ENCODE measurements at places on chromosomes 5 and 9. TPM values are rescaled to one million over a fixed set of nuclear protein-coding genes. Genes with fewer than 3 reads are reported as not detected.

The ANGPTL2 gene
- 2.7 TPM for total RNA-seq

The IL4 gene
- total RNA-seq: not detected

The ANKRD55 gene
- total RNA-seq: not detected

The CENPK gene
- total RNA-seq: 31.4 TPM

- no peak for DNase-seq
Measured at GRCh38 chr5:10493884-10494283, 52.2 kb downstream of the ROPN1L start.

DNA sequence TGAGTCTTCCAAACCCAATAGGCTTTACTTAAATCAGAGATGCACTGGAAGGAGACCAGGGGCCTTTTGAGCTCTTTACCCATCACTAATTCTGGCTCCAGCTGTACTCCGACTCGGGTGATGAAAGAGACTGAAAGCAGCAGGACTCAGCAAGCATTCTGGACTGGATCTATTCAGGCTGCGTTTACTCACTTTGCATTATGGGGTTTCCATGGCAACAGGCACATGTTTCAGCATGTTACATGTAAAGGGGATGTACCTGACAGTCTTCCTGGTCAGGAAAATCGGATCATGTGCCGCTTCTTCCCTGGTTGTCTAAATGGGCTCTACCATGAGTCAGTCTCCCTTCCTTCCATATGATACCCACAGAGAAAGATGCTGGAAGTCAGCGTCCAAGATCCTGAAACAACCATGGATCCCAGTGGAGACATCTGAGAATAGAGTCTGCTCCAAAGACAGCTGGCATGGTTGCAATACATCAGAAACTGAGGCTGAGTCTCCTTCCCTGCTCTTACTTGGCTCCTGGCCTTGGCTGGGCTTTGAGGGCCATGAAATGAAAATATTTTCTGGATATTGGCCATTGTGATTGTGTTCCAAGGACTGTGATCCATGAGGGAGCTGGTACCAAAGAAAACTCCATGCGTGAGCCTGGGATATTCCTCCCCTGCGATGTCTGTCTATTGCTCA is 102.5 kb upstream of the TNC start:
- no peak for DNase-seq

DNA sequence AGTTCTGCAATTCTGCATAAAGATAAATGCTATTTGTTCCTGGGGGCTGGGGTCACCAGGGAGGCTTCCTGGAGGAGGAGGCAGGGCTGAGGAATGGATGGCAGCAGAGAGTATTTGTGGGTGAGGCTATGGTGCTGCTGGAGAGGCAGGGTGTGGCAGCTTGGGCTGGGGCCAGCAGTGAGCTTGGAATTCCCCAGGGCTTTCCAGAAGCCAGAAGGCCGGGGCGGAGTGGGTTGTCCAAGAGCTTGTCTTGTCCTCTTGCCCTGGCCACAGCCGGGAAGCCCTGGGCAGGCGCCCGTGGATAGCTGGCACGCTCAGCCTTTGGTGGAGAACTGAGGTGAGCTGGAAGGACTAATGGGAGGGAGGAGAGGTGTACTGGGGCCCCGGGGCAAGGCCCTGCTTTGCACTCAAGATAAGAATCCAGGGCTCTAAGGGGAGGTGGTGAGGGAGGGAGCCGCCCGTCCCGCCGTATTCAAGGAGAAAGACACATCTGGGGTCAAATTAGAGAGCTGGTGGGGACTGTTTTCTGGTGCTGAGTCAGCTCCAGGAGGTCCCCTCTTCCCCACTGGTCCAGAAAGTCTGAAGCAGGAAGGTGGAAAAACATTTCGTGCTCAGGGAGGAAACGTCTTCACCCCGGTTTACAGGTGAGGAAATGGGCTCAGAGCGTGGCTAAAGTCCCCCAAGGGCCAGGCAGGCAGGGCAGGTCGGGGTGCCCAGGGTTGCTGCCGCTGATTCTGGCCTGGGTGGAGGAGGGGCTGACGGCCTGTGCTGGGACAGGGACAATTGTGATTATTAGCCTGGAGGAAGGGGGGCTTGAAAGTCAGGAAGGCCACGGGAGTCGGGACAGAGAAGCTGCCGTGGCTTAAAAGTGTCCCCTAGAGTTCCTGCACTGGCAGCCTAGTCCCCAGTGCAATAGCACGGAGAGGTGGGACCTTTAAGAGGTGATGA is 26.9 kb upstream of the CNOT6 start:
- peak; percentile 88 for DNase-seq

- no peak for DNase-seq
Measured at GRCh38 chr5:108436696-108437095, 54.8 kb upstream of the FBXL17 start.

DNA sequence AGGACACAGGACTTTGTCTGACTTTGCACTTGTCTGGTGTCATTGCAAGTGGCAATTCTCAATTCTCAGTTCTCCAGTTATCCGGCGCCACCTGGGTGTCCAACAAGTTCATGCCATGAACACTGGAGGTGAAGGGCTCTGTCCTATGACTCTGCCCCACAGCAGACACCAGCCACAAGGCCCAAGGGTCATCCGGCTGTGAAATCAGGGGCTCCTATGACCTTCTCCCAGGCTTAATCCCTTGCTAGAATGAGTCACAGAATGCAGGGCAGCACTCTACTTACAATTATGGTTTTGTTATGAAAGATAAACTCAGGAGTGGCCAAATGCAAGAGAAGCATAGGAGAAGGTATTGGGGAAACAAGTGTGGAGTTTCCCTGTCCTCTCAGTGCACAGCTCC is 392.0 kb downstream of the GADD45G start:
- peak; percentile 63 for DNase-seq

DNA sequence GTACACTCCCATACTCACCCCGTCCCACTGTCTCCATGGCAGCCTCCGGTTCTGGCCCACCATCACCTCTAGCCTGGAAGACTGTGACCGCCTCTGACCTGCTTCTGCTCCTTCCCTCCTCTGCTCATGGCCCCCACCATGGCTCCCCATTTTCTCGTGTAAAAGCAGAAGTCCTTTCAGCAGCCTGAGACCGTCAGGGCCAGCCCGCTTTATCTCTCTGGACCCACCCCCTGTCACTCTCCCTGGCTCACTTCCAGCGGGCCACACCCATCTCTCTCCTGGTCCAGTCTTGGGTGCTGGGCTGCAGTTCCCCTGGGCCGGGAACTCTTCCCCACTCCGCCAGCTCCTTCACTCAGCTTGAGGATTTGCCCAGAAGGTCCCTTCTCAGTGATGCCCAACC is 96.0 kb upstream of the RUFY1 start:
- no peak for DNase-seq

- no peak for DNase-seq
Measured at GRCh38 chr9:70475211-70475610, 60.8 kb upstream of the KLF9 start.

DNA sequence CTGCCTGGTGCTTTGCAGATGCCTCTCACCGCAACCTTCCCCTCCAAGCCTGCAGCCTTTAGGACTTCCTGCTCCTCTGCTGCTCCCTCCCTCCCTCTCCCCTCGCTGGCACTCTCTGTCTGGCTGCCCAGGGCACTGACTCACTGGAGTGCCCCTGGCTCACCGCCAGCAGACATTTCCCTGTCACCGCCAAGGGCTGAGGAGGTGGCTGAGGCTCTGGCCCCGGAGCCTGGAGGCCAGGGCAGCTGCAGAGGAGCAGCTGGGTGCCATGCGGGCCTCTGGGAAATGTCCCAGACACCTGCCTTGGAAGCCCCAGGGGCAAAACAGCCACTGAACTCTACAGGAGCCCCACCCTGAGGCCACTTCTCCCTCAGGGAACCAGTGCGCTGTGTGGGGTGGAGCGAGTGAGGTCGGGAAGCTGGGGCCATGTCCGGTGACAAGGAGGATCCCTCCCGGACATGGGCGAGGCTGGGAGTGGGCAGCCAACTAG is 53.4 kb downstream of the TENT4A start:
- peak; percentile 93 for DNase-seq

Data from colonic mucosa (tissue), 4 donors.